ENCODE measurements at places on chromosomes 11 and 22. TPM values are rescaled to one million over a fixed set of nuclear protein-coding genes. Genes with fewer than 3 reads are reported as not detected.

- H3K4me1 ChIP-seq, result peaks cover 20% of the 10 kb centered on the region
- no peak overlapping the region for H3K4me3 ChIP-seq
- no peaks in the 10 kb centered on the region for H3K36me3 ChIP-seq
- DNase-seq, result no peak
- no peak overlapping the region for H3K27ac ChIP-seq
Observed at GRCh38 chr22:46511151-46512038, 26.0 kb downstream of the CELSR1 start.

Gene CRYBA4
- total RNA-seq, result not detected

Gene MYOD1
- total RNA-seq, result not detected

GRCh38 chr22:20131597-20131858 lies at the start of gene ZDHHC8:
Gene ZDHHC8 (plus strand): TSS chr22:20131804. CDS start chr22:20131948, 144 bp downstream.
- peaks cover 24% of the 10 kb centered on the region for H3K4me1 ChIP-seq
- no peaks in the 10 kb centered on the region for H3K27me3 ChIP-seq
- peak within 1 kb of the TSS; percentile 68 for H3K4me3 ChIP-seq
- no peak for DNase-seq
- H3K36me3 ChIP-seq, result peaks cover 6% of the 10 kb centered on the region

Gene EWSR1
- total RNA-seq, result 228 TPM

DNA sequence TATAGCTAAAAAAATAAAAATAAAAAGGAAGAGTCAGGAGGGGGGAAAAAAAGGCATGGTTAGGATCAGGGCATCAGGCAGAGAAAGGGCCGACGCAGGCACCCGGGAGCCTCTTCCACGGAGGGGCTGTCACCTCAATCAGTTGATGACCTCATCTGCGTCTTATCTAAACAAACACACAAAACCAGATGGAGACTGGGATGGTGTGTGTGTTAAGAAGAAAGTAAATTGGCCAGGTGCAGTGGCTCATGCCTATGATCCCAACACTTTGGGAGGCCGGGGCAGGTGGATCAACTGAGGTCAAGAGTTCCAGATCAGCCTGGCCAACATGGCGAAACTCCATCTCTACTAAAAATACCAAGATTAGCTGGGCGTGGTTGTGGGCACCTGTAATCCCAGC lies 63.6 kb downstream of the DHCR7 start:
- no peak for DNase-seq
- H3K36me3 ChIP-seq, result no peaks in the 10 kb centered on the region
- no peak overlapping the region for H3K27ac ChIP-seq

Gene DCHS1
- 63.0 TPM for total RNA-seq

Gene NUDT22
- total RNA-seq, result 43.7 TPM

GRCh38 chr11:121524233-121524631 lies 71.5 kb upstream of the SORL1-AS1 start:
- peaks cover 2% of the 10 kb centered on the region for H3K27me3 ChIP-seq
- no peaks in the 10 kb centered on the region for H3K36me3 ChIP-seq
- H3K4me3 ChIP-seq, result no peak overlapping the region
- H3K4me1 ChIP-seq, result no peaks in the 10 kb centered on the region

Measured in osteocyte (in vitro differentiated cells).